IPS-NIHi11 (cell line): ENCODE measurements at places on chromosomes 7 and 10.

GRCh38 chr10:33783078-33783477 lies 448.6 kb upstream of the NRP1 start:
- DNase-seq: no peak

DNA sequence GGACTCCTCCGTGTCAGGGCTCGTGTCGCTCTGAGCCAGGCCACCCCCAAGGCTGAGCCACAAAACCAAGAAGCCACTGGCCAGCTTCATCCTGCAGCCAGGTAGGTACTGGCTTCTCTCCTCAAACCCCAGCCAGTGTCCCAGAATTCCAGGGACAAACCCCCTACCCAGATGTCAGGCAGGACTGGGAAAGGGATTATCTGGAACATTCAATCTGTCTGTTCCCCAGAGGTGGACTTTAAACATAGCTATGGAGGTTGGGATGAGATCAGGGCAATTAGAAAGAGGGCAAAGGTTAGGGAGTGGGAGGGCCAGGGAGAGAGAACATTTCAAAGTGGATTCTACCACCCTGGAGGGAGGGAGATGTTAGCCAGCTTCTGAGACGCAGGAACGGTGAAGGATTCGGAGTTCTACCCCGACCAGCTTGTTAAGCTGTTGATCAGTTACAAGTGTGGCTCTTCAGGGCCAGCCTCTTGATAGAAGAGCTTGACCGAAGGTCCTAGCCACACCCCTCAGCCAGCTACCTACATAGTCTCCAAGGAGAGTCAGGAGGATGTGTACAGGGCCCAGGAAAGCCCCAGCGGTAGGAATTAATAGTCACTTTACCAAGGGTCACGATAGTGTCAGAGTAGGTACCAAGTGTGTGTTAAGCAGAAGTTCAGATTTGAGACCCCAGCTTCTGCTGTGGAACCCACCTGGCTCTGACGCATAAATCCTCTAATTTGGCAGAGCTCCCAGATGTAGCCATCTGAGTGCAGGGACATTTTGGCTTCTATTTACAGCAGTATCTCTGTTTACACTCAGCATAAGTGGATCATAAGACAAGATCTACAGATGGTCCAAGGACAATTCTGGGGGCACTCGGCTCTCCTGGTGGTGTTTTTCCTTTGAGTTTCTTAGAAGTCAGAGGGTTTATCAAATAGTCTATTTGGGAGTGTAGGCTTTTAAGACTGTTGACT lies at the start of gene PLA2G12B:
TSS of gene PLA2G12B (minus strand) at position 211 of the 959 bp plus-strand sequence. CDS start at position 90, 121 bp downstream.
- DNase-seq: no peak

GRCh38 chr7:157431951-157432540 lies 95.2 kb downstream of the DNAJB6 start:
- no peak for DNase-seq

DNA sequence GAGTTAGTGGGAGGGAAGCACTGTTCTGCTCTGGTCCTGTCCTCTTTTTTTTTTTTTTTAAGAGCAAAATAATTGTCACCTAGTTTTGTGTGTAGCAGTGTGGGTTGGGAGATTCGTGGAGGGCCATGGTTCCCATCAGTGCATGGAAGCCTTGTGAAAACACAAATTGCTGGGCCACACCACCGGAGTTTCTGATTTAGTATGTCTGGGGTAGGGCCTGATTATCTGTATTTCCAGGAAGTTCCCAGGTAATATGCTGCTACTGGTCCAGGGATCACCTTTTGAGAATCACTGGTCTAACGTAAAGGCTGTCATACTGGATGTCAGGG lies 191.3 kb downstream of the GATA3 start:
- no peak for DNase-seq

DNA sequence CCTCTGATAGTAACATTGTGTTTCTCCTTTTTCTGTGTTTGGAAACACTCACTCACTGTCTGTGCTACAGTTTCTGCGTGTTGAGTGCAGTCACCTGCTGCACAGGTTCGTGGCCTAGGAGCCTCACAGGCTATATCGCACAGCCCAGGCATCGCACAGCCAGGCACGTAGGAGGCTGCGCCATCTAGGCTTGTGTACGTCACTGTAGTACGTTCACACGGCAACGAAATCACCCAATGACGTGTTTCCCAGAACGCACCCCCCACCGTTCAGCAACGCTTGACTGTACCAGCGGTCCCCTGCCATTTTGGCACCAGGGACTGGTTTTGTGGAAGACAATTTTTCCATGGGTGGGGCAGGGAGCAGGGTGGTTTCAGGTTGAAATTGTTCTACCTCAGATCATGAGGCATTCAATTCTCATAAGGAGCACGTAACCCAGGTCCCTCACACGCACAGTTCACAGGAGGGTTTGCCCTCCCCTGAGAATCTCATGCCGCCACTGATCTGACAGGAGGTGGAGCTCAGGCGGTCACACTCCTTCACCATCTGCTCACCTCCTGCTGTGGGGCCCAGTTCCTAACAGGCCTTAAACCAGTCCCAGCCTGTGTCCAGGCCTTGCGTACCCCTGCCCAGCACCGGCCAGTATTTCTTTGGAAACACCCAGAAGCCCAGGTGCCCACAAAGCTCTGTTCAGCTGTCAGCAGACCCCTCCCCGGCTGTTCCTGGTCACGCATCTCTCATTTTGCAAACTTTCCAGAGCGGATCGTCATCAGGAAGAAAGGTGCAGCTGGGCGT lies 23.2 kb upstream of the PRKAR1B start:
- no peak for DNase-seq

DNA sequence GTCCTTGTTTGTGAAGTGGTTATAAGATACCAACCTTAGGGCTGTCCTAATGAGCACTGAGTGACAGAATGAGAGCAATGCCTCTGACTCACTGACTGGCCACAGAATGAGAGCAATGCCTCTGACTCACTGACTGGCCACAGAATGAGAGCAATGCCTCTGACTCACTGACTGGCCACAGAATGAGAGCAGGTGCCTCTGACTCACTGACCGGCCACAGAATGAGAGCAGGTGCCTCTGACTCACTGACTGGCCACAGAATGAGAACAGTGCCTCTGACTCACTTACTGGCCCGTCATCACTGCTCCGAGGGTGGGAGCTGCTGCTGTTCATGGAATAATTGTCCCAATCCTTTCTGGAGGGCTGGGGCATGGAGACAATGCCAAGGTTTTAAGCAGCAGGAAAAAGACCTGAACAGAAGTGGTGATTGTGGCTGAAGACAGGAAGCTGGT lies 265.2 kb upstream of the PPP2R2D start:
- DNase-seq: no peak

- DNase-seq: no peak
Measured at GRCh38 chr10:84158061-84158460, 15.5 kb upstream of the GPR15LG start.

DNA sequence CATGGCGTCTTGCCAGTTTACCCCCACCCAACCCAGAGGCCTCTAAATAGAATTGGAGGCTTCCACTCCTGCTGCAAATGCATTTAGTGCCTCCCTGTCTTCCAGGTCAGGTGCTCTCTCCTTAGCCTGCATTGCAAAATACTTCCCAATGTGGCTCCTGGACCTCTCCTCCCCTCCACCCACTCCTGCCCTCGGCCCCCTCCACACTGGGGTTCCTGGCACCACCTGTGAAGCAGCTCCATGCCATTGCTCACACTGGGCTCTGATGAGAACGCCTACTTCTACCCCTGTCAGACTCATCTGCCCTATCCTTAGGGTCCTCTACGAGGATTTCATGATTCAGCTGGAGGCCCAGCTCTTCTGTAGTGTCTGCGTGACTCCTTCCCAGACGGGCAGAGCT lies 37.4 kb downstream of the C10orf120 start:
- no peak for DNase-seq

DNA sequence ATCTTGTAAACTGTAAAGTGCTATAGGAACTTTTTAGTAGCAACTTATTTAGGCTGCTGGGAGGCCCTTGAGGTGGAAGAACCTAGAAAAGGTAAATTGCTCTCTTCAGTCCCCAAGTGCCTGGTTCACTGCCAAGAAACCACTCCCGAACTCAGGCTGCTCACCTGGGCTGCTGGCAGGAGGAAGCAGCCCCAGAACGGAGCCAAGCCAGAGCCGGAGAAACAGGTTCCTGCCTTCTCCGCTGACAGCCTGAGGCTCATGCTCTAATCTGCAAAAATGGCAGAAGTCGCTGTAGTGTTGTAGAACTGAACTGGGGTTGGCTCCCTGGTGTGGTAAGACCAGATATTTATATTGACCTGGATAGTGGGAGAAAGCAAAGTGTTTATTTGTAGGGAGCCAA lies 136.0 kb downstream of the CUL2 start:
- peak; percentile 46 for DNase-seq

DNA sequence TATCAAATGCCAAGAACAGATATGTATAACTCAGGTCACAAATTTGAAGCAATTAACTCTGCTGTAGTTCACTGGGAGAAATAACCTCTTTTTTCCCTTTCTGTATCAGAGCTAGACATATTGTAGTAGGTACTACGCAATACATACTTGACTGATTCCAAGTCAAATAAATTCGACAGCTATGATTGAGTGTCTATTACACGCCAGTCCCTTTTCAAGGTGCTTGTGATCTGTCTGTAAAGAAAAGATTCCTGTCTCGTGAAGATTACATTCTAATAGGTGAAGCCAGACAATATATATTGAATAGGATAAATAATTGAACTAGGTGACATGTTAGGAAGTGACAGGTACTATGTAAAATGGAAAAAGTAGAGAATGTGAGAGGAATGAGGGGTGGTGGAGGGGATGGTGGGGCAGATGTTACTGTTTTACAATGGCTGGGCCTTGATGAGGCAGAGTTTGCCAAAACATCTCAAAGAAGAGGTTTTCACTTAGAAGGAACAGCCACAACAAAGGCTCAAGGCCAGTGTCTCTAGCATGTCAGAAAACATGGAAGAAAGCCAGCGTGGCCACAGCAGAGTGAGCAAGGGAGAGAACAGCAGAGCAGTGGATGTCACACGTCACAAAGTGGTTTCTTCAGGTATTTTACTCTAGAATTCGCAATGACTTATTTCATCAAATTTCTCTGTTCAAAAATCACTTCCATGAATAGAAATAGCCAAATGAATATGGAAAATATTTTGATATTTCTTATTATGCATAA lies 282.6 kb upstream of the CACNA2D1 start:
- no peak for DNase-seq

- DNase-seq: peak; percentile 58
Measured at GRCh38 chr10:125123476-125124114, 36.8 kb downstream of the CTBP2 start.

DNA sequence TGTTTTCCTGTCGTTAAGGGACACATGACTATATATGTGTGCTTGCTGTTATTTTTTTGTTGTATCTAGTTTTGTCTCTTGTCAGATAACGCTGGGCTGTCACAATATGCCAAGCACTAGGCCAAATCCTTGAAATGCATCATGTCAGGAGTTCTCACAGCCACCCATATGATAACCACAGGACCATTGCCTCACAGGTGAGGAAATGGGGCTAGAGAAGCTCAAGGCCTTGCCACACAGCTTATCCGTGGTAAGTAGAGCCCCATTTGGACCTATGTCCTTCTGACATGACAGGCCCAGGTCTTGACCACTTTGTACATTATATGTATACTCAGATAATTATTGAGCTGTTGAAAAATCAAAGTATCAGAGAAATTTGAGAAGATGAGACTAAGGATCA lies 42.0 kb upstream of the TARP start:
- DNase-seq: no peak

GRCh38 chr7:109950821-109951564 lies 1139.9 kb upstream of the LRRN3 start:
- no peak for DNase-seq

DNA sequence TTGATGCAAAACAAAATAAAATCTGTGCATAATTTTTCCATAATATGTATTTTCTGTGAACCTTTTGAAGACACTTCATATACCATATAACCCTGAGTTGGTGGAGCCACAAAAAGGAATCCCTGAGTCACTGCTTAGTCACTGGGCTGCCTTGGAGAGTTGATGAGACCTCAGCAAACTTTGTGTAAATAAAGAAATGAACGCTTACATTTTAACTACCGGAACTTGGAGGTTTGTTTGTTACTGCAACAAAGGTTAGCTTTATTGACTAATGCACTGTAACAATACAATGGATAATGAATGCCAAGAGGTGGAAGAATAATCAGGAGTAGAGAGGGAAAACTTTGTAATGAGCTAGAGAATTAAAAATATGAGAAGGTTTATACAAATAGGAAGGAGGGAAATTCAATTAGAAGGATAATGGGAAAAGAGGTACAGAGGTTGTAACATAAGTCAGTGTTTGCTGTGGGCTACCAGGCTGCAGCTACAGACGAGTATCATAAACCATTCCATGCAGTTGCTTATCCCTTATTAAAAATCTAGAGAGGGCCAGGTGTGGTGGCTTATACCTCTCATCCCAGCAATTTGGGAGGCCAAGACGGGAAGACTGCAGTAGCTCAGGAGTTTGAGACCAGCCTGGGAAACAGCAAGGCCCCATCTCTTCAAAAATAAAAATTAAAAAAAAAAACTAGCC lies 1042.1 kb downstream of the TYW1 start:
- DNase-seq: no peak

GRCh38 chr7:14016950-14017349 lies 27.5 kb upstream of the ETV1 start:
- no peak for DNase-seq

DNA sequence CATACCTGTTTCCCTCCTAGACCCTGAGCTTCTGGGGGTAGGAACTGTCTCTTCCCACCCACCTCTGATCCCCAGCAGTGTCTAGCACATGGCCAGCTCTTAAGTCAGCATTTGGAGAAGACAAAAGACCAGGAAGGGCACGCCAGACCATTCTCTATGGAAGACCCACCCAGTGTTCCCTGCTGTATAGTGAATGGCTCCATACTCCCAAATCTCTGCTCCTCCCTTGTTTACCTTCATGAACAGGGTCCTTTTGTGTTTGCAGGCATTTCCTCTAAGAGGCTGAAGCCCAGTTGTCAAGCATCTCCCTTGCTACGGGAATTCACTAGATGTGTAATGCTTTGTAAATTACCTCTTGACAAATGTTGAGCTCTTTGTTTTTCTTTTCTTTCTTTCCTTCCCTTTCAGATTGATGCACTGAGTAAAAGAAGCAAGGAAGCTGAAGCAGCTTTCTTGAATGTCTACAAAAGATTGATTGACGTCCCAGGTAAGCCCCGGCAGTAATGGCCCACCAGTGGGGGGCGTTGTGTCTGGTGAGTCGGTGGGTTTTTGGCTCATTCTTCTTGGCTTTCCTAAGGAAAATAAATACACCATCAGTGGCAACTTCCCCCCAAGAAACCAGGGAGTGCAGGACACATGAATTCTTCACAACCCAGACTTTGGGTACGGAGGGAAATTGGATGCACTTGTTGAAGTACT lies 216.6 kb upstream of the SH2B2 start:
- no peak for DNase-seq

GRCh38 chr7:116802144-116802745 lies 60.1 kb upstream of the CAPZA2 start:
- DNase-seq: no peak

DNA sequence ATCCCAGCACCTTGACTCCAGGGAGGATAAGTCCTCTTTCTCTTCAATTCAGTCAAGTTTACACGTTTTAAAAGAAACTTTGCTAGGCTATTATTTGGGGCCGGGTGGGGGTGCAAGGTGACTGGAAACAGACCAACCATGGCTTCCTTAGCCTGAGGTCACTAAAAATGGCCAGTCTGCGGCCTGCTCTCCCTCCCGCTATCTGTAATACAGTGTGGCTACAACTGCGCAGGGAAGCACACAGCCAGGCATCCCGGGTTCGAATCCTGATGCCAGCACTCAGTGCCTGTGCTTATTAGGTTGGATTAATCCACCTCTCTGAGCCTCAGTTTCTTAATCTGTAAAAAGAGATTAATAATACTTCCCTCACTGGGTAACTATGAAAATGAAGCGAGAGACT lies 19.5 kb downstream of the ATP6V1F start:
- no peak for DNase-seq

- DNase-seq: peak; percentile 85
Measured at GRCh38 chr7:142880876-142881505, 4.6 kb downstream of the TRPV6 start.

GRCh38 chr10:98030991-98031431 lies 590 bp upstream of the CRTAC1 start:
- peak; percentile 60 for DNase-seq
